ENCODE measurements at places on chromosomes 13 and 19.

DNA sequence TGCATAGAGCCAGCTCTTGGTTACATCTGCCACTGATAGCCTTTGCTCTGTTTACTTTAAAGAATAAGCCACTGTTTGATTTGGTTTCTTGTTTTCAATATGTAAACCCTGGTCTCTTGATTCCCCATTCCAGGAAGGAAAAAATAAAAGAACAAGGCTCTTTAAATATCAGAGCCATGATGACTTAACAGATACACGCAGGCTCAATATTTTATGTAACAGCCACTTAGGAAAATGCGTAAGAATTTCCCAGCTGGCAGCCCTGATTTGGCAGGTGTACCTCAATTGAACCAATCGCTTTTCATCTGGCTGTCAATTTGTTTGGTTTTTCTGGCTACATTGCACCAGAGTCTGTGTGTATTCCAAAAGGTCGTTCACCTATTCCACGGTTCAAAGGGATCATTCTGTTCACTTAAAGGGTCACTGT, 65.6 kb downstream of the IRS2 start:
- no peak for DNase-seq

DNA sequence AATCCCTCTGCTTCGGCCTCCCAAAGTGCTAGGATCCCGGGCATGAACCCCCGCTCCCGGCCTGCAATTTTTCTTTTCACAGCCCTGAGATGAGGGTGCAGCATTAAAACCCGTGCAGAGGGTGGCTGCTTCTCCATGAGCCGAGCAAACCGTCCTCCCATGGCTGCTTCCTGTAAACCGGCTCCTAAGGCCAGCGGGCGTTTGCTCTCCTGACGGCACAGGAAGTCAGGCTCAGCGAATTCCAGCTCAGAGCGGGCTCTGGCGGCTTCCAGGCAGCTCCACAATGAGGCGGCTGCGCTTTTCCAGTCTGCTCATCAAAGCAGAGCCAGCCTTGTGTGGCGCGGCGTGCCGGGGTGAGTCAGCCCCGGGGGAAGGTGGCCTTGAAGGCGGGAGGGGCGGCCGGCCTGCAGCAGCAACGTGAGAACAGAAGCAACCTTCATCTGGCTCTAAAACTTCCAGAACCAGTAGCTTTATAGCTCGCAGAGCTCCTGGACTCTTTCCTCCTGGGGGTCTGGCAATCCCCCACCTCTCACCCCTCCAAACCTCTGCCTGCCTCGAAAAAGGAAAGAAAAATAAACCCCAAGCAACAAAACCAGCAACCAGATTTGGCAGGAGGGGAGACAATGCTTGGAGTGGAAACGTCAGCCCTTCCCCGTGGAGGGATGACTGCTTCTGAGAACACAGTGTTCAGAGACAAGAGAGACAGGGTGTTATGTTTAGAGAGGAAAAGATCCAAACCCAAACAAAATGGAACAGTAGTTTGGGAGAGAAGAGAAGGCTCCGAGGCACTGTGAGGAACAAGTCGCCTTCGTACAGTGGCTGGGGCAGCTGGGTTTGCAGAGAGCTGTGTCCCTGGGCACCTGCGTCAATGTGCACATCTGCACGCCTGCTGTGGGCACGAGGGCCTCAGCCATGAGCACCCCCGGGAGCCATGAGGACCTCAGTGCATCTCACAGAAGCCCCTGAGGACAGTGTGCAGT, 67.8 kb downstream of the GADD45B start:
- DNase-seq, result peak; percentile 94

GRCh38 chr19:4583961-4584669, 24.6 kb upstream of the SEMA6B start:
- DNase-seq, result no peak

DNA sequence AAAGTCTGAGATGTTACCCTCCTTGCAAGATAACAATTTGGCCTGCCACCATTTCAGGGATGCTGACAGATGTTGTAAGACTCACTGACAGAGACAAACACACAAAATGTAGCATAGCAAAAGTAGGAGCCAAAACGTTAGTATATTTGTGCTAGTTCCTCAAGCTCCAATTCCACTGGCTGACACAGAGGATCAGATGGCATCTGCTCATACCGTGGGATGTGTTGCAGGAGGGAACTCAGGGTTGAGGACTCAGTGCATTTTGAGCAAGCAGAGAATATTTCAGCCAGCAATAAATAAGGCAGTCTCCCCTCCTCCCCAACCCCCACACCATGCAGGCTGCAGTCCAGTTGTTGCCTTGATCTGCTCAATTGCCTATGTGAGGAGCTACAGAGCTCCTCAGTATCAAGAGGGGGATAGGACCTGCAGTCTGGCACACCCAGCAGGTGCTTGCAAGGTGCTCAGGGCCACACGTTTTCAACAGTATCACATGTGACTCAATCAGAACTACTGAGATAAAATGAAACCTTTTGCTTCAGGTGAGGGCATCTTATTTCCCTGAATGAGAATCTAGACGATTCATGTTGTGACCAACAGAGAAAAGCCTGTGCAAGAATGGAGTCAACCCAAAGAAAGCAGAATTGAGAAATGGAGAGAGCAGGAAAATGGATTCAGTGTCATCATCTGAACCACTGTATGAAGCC, 23.6 kb upstream of the LRCH1 start:
- DNase-seq, result no peak

DNA sequence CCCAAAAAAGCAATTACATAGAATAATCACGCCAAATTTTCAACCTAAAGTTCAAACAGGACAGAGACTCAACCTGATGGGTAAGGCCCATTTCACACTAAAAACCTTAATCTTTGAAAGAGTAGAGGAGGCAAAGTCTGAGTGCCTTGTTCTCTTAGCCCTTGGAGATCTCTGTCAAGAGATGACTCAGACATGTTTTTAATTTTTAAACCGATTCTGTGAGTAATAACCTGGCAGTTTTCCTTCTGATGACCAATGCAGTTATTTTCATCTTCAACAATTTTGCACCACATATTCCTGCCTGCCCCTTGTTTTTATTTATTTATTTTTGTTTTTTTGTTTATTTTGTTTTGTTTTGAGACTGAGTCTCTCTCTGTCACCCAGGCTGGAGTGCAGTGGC, 11.5 kb upstream of the TNFSF9 start:
- DNase-seq, result no peak

- DNase-seq, result no peak
Observed at GRCh38 chr13:26964278-26965250, 204.0 kb upstream of the GPR12 start.

GRCh38 chr13:83995930-83996329, 113.7 kb upstream of the SLITRK1 start:
- no peak for DNase-seq

DNA sequence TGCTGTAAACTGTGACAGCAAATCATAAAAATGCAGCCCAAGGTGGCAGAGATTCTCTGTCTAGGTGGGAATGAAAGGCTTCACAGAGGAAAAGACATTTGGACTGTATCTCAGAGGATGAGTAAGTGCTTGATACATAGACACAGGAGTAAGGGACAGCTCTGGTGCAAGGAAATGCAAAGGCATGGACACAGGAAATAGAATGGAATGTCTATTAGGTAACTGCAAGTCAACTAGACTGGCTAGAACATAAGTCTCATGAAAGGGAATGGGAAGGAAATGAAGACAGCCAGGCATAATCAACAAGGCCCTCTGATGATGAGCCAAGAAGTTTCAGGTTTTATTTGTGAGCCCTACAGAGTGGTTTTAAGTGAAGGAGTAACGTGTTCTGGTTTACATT, 321.7 kb downstream of the SUCLA2 start:
- DNase-seq, result no peak

GRCh38 chr13:60143775-60144174, 20.0 kb downstream of the DIAPH3 start:
- no peak for DNase-seq

DNA sequence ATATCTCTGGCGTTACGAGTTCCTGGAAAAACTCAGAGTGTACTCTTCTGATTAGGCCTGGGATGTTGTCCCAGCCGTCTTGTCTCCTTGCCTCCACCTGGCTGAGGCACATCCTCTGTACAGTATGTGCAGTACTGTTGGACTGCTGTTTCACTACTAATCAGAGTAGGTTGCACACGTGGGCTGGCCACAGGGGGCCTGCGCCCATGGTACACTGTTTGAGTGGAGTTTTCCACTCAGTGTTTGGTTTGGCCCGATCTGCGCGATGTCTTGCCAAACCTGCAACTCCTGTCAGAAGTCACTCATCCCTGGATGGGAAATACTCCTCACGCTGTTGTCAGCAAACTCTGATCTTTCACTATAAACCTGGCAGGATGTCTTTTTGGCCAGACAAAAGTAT, 189.6 kb upstream of the CSNK1A1L start:
- DNase-seq, result no peak

DNA sequence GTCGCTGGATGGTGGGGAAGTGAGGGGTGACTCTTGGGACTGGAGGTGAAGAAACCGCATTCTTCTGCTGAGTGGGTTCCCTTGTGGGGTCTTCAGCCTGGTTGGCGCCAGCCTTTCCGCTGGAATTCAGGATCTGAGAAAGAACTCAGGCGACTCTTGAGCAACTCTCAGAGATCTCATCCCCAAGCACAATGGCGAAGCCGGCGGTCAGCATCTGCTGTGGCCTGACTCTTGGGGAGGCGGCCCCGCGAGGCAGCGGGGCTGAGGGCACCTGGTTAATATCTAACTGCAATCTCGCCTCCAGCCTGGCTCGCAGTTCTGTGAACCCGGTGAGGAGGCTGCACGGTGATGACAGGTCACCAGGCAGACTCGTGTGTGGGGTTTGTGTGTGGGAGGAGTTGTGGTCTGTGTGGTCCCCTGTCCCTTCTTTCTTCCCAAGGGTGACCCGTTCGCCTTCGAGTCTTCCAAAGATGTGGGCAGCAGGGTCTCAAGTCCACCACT, 883 bp downstream of the ZNF441 start:
- DNase-seq, result no peak

DNA sequence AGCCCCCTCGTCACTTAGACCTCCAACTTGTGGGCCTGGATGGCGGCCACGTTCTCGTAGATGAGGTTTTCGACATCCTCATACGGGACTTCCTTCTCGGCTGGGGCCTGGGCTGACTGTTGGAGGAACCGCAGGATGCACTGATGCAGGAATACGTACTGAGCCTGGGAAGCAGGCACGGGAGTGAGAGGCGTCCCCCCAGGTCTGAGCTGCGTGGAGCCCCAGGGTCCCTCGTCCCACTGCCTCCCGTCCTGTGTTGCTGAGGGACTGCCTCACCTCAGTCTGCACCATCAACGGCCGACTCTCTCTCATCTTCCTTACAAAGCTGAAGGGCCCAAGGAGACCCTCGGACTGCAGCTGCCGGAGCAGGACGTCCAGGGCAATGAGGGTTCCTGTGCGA, 1.7 kb upstream of the SYT5 start:
- no peak for DNase-seq
